ENCODE measurements at places on chromosomes 7 and 10.

- no peak for DNase-seq
These were observed 271.4 kb downstream of the GALNT17 start for GRCh38 chr7:71403202-71403946.

GRCh38 chr7:87475359-87476178, at the start of gene ABCB4:
Gene ABCB4 (minus strand): TSS chr7:87475680. CDS start chr7:87475465, 215 bp downstream.
- DNase-seq = no peak

DNA sequence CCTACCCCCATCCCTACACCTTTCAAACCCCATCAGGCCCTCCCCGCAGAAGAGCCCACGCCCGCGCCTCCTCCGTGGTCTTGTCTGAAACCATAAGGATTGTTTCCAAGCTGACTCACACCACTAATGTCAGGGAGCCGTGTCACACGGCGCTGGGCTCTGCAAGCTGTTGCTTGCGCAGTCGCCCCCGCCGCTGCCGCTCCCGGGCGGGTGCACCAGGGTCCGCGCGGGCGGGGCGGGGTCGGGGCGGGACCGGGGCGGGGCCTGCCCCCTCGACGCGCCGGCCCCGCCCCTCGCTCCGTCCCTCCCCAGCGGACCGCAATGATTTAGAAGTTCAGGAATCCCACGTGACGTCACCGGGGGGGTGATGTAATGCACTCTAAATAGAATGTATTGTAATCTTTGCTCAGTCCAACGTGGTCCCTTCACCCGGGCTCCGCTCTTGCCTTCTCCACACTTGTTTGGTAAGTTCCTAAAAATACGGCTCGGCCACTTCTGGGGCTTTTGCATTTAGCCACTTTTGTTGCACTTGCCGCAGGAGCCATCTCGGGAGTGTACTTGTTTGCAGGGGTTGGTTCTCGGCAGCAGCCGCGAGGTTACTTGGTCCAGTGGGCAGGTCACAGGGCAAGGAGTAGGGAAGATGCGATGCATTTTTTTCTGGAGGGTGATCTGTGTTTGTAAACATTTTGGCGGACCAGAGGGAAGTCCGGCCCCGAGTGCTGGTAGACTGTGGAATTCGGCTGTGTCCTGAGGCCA, 3.2 kb upstream of the CREB5 start:
- DNase-seq = peak; percentile 89

GRCh38 chr7:139748373-139748765, 29.4 kb downstream of the HIPK2 start:
- DNase-seq = no peak

GRCh38 chr10:32970910-32971309, 12.9 kb upstream of the ITGB1 start:
- DNase-seq = no peak

GRCh38 chr7:135109976-135110375, 37.9 kb upstream of the TMEM140 start:
- no peak for DNase-seq

DNA sequence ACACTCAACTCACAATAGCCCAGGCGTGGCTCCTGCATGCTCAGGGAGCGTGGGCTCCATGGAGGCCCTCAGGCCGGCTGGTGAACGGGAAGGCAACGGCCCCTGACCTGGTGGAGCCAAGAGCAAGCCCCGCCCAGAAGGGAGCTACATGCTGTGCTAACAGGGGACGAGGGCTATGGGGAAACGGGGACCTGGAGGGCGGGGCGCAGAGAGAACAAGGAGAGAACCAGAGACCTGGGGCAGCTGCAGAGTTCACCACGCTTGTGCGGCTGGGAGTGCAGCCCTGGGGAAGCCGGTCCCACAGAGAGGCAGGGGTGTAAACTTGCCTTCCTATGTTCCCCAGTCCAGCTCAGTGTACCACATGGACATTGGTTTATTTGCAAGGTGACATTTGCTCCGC, 69.2 kb upstream of the PPP2R2D start:
- DNase-seq = no peak

- no peak for DNase-seq
These were observed 40.6 kb downstream of the CYP17A1 start for GRCh38 chr10:102796407-102797176.

- DNase-seq = no peak
These were observed 129.8 kb downstream of the GPR158 start for GRCh38 chr10:25304606-25305005.

DNA sequence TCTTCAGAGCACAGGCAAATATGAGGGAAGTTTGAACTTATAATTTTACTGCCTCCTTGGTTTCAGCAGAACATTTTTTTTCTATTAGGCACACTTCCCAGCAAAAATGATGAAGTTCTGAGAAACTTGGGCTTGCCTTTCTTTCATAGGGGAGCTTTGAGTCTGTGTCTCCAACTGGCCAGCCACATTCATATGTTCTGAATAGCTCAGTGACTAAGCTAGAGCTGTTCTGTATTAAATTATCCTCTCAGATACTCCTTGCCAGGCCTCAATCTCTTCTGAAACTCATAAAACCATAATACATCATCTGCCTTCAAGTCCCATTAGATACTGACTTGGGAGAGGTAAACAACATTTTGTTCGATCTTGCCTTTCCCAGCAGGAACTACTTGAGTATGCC, 476.5 kb downstream of the GPAM start:
- DNase-seq = peak; percentile 81

DNA sequence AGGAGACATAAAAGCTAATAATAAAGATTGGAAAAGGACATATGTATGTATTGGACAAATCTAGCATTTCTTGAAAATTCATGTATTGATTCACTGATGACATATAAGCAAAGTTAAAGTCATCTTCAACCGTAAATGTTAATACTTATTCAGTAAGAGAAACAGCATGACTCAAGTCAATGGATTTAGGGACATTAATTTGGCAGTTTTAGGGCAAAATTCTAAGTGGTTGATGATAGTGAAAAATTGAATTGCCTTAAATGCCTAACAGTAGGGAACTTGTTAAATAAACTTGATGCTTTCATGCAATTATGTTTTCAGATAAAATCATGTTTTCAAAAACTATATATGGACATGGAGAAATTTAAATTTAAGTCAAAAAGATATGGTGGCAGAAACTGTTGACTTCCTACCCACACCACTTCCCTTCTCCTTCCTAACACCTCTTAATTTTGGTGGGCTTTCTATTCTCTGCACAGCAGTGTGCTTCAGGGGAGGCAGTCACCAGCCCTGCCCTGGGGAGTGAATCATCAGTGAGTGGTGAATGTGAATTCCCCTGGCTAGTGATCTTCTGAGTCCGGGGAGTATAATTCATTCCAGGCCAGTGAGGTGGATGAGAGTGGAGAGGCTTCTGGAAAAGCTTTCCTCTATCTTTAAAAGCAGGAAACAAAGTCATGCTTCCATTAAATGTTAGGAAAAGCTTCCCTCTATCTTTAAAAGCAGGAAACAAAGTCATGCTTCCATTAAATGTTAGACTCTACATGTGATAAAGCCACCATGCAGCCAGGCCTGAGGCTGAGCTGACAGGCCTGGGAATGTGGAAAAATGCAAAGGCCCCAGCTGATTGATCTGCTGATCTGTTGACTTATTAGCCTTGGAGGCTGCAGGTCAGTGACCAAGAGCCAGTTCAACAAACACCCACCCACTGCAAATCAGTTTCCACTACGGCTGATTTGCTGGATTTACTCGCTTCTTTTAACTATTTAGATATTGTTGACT, 25.2 kb upstream of the ITGB1 start:
- peak; percentile 85 for DNase-seq

- DNase-seq = no peak
These were observed 637.4 kb downstream of the GALNT17 start for GRCh38 chr7:71769326-71769725.

- no peak for DNase-seq
These were observed 1.9 kb downstream of the VIPR2 start for GRCh38 chr7:159142730-159143129.

All from fibroblast of skin of left biceps (primary cell).